ENCODE measurements at places on chromosomes 12 and 14.

DNA sequence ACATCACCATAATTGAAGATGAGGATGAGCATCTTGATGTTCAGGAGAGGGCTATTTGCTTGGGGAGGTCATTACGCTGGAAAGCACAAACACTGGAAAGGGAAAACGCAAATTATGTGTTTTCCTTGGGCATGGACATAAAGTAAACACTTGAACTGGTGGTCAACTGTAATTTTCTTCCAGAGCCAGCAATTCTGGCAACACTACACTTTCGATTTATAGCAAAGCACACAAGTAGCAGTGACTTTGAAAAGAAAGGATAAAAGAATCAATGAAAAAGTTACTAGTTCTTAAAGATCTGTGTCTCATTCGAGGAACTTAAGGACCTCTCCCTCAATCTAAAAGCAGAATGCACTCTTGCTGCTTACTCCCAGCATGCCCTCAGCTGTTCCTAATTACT, 2.2 kb downstream of the CLEC14A start:
- DNase-seq, result no peak

DNA sequence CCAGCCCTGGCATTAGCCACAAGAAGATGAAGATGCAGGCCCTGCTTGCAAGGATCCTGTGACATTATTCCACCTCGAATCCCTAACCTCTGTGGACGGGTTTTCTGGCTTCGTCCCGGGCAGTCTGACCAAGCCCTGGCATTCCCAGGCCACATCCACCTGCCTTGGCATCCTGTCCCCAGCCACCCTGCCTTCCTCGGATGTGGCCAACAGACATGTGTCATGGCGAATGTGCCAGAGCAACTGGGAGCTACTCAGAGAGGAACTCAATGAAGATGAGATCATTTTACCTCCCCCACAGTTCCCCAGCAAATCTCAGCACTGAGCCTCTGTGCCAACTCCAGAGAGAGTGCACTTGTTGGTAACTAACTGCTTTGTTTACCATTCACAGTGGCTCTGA, 33.5 kb upstream of the KCNA5 start:
- no peak for DNase-seq

DNA sequence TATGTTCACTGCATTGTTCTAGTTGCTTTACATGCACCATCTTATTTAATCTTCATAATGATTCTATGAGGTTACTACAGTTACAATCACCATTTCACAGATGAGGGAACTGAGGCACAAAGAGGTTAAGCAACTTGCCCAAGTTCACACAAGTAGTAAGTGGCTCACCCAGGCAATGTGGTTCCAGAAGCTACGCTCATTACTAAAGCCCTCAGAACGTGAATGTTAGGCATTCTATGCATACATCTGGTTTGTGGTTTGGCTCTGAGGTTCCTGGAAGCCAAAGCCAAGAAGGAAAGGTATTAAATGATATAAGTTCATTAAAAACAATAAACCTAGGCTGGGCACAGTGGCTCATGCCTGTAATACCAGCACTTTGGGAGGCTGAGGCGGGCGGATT, 14.4 kb upstream of the VRTN start:
- no peak for DNase-seq

- DNase-seq, result no peak
Observed at GRCh38 chr14:62364800-62365280, 602.6 kb downstream of the SNAPC1 start.

- no peak for DNase-seq
Observed at GRCh38 chr14:74875941-74876913, at the start of gene PROX2. TSS of gene PROX2 (minus strand) at chr14:74876145. CDS start at chr14:74863834, 12,311 bp downstream.

DNA sequence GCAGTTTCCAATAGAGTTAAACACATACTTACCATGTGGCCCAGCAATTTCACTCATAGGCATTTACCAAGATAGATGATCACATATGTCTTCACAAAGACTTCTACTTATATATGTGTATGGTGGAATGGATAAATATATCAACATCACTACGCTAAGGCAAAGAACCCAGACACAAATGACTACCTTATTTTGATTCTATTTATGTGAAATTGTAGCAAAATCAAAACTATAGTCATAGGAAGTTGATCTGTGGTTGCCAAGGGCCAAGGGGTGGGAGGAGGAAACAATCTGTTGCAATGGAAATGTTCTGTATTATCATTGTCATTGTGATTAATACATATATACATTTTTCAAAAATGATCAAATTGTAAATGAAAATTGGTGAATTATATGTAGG, 47.7 kb upstream of the ANP32D start:
- DNase-seq, result no peak

Data from NCI-H345 (cell line).